ENCODE measurements at places on chromosomes 11 and 22.

- DNase-seq: no peak
These were observed 2.2 kb downstream of the RAB30 start for GRCh38 chr11:83069441-83070043.

- DNase-seq: no peak
These were observed 128.4 kb downstream of the BUD13 start for GRCh38 chr11:116644201-116644940.

DNA sequence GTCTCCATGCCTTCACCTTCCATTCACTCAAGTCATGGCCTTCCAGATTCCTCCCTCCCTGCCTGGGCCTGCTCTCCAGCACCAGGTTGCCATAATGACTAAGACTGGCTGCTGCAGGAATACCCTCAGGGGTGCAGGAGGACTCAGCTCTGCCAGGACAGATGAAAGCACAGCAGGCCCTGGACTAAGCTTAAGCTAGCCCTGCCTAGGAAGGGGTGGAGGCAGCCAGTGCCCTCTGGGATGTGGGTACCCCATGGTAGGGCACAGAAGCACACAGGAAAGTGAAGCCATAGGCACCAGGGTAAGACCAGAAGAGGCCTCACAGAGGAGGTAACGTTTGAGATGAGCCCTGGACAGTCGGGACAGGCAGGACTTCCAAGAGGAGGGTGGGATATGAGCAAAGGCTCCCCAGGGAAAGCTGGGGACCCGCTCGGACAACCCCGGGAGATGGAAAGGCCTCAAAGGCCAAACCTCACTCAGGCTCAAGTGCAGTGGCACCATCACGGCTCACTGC is 3.0 kb upstream of the RIN1 start:
- DNase-seq: no peak

GRCh38 chr11:79503028-79503427 is 62.2 kb upstream of the TENM4 start:
- no peak for DNase-seq

DNA sequence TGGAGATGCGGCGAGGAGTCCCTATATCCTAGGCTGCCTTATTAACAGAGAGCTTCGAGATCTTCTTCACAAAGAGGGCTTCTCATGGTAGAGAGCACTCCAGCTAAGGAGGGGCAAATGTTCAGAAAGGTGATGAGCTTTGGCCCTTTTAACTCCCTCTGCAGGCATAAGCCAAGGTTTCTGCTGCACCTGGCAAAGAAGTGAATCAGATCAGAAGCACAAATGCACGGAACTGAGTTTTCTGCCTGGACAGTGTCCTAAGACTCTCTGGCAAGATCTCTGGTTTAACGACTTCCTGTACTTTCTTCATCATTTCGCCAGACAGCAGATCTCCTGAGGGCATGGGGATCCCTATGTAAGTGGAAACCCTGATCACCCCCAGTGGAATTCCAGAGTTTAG is 37.2 kb downstream of the POU2AF3 start:
- DNase-seq: no peak

DNA sequence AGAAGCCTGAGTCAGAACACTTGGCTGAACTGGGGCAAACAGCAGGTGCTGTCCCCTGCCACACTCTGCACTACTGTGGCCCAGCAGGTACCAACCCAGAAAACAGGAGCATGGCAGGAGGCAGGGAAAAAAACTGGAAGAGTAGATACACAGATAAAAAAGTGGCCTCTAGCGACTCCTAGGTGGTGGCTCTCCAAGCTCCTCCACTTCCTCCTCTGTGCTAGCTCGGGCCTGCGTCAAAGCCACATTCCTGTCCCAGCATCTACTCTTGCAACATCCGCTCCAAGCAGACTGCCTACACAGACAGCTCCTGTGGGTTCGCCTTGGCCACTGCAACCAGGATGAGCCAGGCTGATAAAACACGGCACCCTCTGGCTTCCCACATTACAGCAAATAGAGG is 6.9 kb downstream of the OR8B12 start:
- DNase-seq: peak; percentile 9

GRCh38 chr11:57742087-57742452 is 779 bp downstream of the SELENOH start:
- no peak for DNase-seq

GRCh38 chr11:73281201-73281741 is 9.1 kb downstream of the P2RY6 start:
- DNase-seq: no peak

DNA sequence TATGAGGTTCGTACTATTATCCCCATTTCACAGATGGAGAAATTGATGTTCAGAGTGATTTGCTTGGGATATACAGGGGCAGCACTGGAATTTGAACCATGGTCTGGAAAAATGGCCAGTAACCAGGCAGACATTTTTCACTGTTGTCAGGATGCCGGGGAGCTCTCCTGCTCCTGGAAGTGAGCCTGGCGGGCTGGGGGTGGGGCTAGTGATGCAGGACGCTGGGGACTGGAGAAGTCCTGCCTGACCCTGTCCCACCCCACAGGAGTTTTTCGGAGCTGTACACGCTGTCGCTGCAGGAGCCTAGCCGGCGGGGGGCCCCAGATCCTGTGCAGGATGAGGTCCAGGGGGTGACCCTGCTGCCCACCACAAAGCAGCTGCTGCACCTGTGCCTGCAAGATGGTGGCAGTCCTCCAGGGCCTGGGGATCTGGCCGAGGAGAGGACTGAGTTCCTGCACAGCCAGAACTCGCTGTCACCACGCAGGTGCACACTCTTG is 11.1 kb downstream of the SIPA1 start:
- DNase-seq: no peak

DNA sequence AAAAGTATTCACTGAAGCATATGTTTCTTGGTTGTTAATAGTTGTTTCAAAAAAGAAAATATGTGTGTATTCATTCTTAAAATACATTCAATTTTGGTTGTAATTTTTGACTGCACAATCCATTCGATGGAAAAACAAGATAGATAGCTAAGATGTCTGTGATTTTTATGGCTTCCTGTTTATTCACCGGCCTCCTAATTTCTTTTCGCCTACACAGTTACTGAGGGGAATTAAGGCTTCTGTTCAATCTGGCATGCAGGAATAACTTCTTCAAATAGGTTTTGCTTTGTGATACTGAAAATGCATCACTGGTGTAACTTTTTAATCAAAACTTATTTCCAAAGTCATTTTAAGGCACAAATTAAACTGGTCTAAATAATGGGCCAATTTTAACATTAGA is 290.8 kb upstream of the ARHGAP42 start:
- no peak for DNase-seq

GRCh38 chr11:102393272-102393730 is 46.3 kb downstream of the BIRC2 start:
- no peak for DNase-seq
